ENCODE measurements at places on chromosomes 3 and 15.

- DNase-seq = peak; percentile 29
These were observed 57.5 kb upstream of the HERC1 start for GRCh38 chr15:63891079-63891767.

DNA sequence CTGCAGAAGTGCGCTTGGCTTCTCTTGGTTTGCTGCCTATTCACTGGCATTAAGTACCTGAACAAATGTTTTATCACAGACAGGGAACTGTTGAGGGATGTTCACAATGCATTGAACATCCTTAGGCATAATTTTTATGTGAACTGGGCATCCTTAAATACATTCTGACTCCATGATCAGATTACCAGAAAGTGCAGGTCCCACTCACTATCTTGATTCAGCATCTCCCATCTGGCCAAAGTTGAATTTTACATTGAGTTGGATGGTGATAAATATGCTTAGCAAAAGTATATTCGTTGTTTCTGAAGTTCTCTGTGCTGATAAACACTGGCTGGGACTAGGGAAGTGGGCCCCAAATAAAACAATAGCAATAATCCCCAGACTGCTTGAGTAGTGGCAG is 108.5 kb downstream of the RBMS3 start:
- DNase-seq = no peak

DNA sequence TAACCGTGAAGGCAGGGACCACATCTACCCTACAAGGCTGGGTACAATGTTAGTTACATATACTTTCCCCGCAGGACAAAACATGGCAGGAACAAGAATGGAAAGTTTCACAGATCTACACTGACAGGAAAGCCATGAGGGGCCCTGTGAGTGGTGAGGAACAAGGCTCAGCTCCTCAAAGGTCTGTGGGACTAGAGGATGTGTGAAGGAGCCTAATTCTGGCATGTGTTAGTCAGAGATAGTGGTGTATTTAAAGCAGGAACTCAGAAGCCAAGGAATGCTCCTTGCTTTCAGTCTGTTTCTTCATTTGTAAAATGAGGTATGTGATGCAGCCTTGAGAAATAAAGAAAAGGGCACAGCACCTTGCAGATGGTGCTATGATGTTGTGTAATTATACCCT is 25.1 kb downstream of the ETV5 start:
- no peak for DNase-seq

DNA sequence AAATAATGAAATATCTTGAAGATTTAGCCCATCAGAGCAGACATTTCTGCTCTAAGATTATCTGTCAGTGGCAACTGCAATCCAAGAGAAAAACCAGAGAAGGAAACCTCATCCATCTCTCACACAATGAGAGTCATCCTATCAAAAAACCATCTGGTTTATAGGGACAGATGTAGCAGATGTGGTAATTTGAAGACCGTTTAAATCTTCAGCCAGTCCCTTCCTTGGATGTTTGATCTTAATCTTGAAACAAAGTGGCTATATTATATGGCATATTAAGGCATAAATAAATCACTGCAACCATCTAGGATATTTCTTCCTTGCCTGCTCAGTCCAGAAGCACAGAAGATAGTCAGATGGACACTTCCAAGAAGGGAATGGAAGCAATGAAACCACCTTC is 305.3 kb downstream of the MAGI1 start:
- DNase-seq = no peak

DNA sequence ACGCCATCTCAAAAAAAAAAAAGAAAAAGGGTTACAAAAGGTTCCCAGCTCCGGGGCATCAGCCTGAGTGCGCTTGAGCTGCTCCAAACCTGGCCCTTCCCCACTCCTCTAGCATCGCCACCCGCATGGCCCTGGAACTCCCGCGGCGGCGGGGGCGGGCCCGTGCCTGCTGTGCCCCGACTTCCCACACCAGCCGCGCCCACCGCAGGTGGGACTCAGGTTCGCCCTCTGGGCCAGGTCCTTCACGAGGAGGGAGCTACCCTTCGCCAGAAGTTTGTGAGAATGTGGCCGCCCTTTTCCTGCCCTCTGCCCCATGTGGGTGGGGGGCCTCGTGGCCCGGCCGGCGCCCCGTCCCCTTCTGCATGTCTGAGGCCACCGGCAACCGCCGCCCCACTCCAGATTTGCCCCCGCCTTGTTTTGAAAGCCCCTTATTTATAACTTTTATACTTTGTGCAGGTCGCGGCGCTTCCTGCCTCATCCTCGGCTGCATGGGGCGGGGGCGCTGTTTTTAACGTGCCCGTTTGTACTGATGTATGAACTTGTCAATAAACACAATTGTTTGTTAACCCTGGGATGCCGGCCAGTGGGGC is 507 bp upstream of the JMJD7 start:
- no peak for DNase-seq

DNA sequence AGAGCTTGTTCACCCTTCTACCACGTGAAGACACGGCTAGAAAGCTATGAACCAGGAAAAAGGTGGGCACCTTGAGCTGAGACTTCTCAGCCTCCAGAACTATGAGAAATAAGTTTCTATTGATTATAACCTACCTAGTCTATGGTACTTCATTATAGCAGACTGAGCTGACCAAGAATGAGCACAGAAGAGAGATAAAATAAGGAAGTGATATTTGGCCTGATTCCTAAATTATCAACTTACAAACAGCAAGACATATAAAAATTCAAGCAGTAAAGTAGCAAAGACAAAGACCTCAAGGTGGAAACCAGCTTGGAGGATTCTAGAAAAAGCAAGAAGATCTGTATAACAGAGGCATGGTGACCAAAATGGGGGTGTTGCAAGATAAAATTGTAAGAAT is 63.9 kb upstream of the OSTN start:
- DNase-seq = no peak

GRCh38 chr15:77706482-77707244 is 74.0 kb upstream of the LINGO1 start:
- DNase-seq = no peak

GRCh38 chr3:108822123-108822897 is at the start of gene TRAT1:
TSS of gene TRAT1 (plus strand) at chr3:108822786. CDS start at chr3:108822928, 142 bp downstream.
- DNase-seq = no peak

DNA sequence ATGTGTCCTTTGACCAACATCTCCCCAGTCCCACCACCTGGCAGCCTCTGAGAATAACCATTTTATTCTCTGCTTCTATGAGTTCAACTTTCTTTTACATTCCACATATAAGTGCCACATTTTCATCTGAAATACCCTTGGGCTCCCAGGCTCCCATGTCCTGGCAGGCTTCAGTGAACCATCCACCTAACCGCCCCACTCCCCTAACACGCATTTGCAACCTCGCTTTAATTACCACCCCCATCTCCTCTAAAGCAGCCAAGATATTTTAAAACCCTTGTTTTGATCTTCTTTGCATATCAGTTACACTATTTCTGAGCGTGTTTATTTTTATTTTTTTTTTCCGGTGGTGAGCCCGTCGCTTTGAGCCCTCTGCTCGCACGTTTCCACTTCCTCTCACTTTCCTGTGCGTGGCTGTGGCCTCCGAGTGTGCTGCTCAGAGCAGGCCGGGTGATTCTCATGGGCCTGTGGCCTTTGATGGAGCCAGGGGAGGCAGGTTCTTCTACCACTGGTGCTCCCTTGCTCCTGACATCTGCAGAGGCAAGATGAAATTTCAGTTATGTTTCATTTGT is 195.4 kb upstream of the LPP start:
- DNase-seq = no peak

- no peak for DNase-seq
These were observed 71.8 kb downstream of the SETD2 start for GRCh38 chr3:47092090-47092489.

GRCh38 chr3:122533931-122534334 is 19.2 kb upstream of the KPNA1 start:
- no peak for DNase-seq

DNA sequence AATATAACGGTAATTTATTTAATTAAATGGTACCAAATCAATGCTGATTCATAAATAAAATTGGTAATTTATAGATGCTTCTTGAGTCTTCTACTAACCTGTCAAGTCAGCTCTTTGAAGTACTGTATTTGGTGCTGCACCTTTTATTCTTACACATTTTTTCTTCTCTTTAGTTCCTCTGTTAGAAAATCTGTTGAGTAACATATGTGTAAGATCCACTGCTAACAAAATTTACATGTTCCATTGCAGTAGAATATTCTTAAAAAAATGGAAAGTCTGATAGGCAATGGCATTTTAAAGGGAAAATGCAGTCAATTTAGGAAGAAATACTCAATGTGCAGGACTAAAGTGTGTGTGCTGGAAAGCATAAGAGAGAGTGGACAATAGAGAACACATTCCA is 936.6 kb downstream of the ZPLD1 start:
- no peak for DNase-seq

- DNase-seq = no peak
These were observed 78.8 kb upstream of the SPATA12 start for GRCh38 chr3:56981445-56982230.

- no peak for DNase-seq
These were observed 224.2 kb downstream of the ITPR1 start for GRCh38 chr3:4717363-4717740.

- no peak for DNase-seq
These were observed 59.0 kb downstream of the RORA start for GRCh38 chr15:61169904-61170695.

GRCh38 chr3:160981217-160981938 is 123.8 kb downstream of the B3GALNT1 start:
- DNase-seq = no peak

- no peak for DNase-seq
These were observed 72.7 kb upstream of the PLXNA1 start for GRCh38 chr3:126910231-126910630.

DNA sequence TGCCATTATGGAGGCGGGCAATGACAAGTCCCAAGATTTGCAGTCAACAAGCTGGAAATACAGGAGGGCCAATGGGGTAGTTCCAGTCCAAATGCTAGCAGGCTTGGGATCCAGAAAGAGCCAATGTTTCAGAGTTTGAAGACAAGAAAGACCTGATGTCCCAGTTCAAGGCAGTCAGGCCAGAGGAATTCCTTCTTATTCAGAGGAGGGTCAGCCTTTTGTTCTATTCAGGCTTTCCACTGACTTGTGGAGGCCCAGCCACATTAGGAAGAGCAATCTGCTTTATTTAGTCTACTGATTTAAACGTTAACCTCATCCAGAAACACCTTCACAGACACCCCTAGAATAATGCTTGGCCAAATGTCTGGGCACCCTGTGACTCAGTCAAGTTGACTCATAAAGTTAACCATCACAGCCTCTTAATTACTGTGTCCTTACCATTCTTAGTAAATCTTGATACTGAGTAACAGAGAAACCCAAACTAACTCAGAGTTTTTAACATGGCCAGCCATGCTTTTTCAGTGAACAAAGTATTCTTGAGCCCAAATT is 50.9 kb upstream of the NPHP3 start:
- DNase-seq = no peak
